ENCODE measurements at places on chromosomes 3 and 15.

DNA sequence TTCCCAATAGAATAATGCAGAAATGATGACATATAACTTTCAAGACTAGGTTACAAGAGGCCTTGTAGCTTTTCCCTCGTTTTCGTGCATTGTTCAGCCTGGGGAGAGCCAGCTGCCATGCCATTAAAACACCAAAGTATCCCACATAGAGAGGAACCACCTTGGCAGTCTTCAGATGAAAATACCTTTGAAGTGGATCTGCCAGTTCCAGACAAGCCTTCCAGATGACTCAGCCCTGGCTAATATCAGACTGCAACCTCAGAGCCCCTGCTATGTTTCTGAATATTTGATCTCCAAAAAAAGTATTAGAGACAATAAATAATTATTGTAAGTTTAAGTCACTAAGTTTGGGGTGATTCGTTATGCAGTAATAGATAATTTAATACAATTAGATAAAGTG lies 294.3 kb upstream of the GBE1 start:
- H3K36me3 ChIP-seq, result no peaks in the 10 kb centered on the region
- H3K4me3 ChIP-seq, result no peak overlapping the region
- H3K27ac ChIP-seq, result no peak overlapping the region
- H3K27me3 ChIP-seq, result no peaks in the 10 kb centered on the region
- DNase-seq, result peak; percentile 30
- no peaks in the 10 kb centered on the region for H3K4me1 ChIP-seq

DNA sequence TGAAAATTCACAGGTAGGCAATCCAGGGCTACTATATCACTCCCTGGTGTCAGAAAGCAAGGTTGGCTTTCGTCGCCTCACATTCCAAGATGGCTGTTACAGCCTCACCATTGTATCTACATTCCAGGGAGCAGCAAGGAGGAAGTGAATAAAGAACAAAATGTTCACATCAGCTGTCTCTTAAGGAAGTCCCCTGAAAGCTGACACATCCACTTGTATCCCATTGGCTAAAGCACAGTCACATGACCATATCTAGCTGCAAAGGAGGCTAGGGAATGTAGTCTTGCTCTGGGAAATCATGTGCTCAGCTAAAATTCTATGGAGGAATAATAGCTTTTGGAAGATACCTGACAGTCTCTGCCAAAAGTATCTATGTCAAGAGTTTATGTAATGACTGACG lies 12.8 kb upstream of the GATA2 start:
- DNase-seq, result no peak
- no peaks in the 10 kb centered on the region for H3K27me3 ChIP-seq
- peaks cover 9% of the 10 kb centered on the region for H3K36me3 ChIP-seq
- no peak overlapping the region for H3K4me3 ChIP-seq

DNA sequence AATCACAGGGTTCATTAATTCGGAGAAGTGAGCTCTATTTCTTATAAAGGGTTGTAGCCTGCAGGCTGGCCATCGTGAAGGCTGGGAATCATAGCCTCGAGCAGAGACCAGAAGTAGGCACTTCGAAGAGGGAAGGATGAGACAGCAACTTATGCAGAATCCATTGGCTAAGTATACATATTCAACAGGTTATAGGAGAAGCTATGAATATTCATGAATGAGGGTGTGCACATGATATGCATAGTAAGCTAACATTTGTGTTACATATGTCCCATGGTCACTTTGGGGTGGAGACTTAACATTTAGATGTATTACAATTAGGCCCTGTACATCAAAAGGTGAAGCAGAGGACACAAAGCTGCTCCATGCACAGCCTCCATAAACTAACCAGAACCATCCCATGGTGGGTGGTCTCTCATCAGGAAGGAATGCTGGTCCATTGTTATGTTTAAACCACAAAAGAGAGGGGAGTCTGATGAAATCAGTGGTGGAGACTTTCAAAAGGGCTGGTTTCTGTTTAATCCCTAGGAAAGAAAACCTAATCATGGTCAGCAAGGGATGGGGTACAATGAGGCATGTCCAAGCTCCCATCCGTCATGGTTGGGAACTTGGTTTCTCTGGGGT lies 80.8 kb upstream of the FHIT start:
- DNase-seq, result no peak
- H3K4me1 ChIP-seq, result no peaks in the 10 kb centered on the region
- no peaks in the 10 kb centered on the region for H3K27me3 ChIP-seq
- no peak overlapping the region for H3K4me3 ChIP-seq

DNA sequence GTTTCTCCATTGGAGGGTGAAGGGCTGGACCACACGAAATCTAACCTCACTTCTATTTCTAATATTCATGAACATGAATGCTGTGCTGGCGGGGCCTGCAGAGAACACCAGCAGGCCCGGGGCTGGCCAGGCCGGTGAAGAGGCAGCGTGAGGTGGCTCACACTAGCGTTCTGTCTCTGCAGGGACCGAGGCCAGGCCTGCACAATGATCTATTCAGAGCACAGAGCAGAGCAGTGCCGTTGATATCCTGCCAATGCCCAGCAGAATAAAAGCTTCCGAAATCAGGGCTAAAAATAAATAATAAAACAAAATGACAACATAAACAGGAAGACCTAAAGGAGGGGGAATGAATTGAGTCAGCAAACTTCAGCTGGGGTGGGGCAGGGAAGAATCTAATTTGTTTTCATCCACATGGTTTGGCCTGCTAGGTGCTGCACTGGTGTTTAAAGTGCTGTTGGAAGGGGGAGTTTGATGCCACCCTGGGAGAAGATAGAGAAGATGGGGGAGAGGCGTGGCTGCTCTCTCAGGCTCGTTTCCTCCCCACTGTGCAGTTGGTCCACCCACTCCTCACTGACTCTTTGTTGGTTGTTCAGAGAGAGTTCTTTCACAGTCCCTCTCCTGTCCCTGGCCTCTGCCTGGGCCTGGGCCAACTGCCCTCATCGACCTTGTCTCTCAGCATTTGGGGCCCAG lies 837.1 kb downstream of the AGBL1 start:
- no peaks in the 10 kb centered on the region for H3K36me3 ChIP-seq
- H3K4me3 ChIP-seq, result no peak overlapping the region

- H3K27ac ChIP-seq, result no peak overlapping the region
- no peak for DNase-seq
- no peaks in the 10 kb centered on the region for H3K27me3 ChIP-seq
- no peak overlapping the region for H3K4me3 ChIP-seq
- H3K4me1 ChIP-seq, result peaks cover 8% of the 10 kb centered on the region
Observed at GRCh38 chr3:32076566-32076965, 29.9 kb upstream of the GPD1L start.

- H3K4me1 ChIP-seq, result no peaks in the 10 kb centered on the region
- no peak for DNase-seq
- no peaks in the 10 kb centered on the region for H3K27me3 ChIP-seq
Observed at GRCh38 chr15:52097180-52097579, 15.4 kb downstream of the BCL2L10 start.

- H3K36me3 ChIP-seq, result no peaks in the 10 kb centered on the region
- no peak overlapping the region for H3K27ac ChIP-seq
- H3K4me3 ChIP-seq, result no peak overlapping the region
- no peaks in the 10 kb centered on the region for H3K4me1 ChIP-seq
- DNase-seq, result peak; percentile 10
- H3K27me3 ChIP-seq, result no peaks in the 10 kb centered on the region
Observed at GRCh38 chr15:57920911-57921310, 144.6 kb downstream of the ALDH1A2 start.

Data from trophoblast cell (in vitro differentiated cells and primary cell).